ENCODE measurements at places on chromosomes 16 and 17.

GRCh38 chr16:82695806-82696205, 69.0 kb downstream of the CDH13 start:
- no peak for DNase-seq

DNA sequence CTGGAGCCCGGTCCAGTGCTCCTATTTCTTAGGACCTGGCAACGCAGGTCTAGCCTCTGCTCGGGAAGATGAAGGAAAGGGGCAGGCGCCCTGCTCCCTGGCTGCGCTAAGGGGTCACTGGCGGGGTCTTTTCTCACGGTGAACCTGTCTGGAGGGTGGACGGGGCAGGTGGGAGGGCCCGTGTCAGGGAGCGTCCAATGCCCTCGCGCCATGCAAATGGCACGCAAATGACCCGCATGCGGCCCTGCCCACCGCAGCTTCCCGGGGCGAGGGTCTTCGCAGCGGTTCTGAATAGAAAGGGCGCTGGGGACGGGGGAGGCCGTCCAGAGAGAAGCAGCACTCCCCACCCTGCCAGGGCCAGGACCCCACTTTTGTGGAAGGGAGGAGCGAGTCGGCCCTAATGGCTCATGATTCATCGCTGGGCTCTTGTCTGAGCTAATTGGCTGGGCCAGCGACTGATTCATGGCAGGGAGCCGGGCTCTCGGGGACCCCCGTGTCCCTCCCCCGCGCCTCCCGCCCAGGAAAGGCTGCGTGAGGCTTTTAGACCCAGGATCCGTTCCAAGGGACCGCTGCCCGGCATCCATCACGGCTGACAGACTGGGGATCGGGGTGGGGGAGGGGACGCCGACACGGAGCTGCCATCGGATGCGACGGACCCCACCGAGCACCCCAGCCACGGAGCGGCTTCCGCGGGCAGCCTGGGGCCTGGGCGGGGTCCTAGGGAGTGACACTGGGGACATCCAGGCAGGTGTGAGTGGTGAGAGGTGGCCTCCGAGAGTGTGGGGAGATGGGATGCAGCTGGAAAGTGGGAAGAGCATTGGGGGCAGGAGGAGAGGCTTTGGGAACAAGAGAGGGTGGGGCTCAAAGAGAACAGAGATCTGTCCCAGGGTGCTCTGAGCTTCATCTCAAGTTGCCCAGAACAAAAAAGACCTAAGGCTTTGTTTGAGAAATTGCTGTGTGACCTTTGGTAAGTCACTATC, 25.0 kb upstream of the NGFR start:
- no peak for DNase-seq

- DNase-seq = no peak
Measured at GRCh38 chr17:17343896-17344506, 40.8 kb downstream of the NT5M start.

- no peak for DNase-seq
Measured at GRCh38 chr17:44747566-44747965, 11.2 kb upstream of the ADAM11 start.

DNA sequence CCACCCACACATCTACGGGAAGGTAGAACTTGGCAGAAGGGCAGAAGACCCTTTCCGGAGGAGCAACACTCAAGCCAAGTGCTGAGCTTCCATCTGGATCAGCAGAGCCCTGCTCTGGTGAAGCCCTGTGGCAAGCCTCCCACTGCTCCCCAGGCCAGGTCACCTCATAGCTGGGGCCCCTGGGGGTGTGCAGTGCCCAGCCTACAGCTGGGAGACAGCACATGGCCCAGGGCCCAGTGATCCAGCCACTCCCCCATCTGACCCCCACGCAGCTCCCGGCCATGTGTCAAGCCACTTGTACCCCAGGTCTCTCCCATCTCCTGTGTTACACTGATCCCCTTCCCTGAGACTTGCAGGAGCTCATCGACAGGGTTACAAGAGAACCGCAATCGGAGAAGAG, 95.7 kb downstream of the RBFOX3 start:
- no peak for DNase-seq

GRCh38 chr17:41073676-41074075, 8.0 kb upstream of the KRTAP2-4 start:
- no peak for DNase-seq

GRCh38 chr16:31877876-31878642, 4.5 kb downstream of the ZNF267 start:
- DNase-seq = no peak

DNA sequence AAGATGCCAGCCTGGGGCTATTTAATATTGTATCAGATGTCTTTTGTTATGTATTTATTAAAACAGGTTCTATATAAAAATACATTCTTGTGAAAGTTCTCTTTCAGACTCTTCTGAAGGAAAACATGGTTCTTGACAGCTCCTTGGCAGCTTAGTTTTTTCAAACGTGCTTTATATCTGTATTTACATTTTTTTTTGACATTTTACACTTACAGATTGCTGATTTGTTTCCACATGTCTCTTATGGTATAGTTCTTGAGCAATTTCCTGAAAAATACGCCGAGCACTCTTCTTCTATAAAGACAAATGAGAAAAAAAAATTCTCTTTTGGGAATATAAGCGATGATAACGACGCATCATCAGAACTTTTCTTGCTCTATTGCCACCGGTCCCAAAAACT, 9.5 kb downstream of the IGSF6 start:
- no peak for DNase-seq

GRCh38 chr17:41629826-41630670, 5.7 kb upstream of the KRT17 start:
- DNase-seq = no peak

GRCh38 chr17:59530531-59530930, 34.9 kb upstream of the DHX40 start:
- DNase-seq = no peak

- no peak for DNase-seq
Measured at GRCh38 chr17:17570140-17570797, 21.2 kb downstream of the PEMT start.

GRCh38 chr17:59331929-59332748, 684 bp downstream of the YPEL2 start:
- DNase-seq = no peak

DNA sequence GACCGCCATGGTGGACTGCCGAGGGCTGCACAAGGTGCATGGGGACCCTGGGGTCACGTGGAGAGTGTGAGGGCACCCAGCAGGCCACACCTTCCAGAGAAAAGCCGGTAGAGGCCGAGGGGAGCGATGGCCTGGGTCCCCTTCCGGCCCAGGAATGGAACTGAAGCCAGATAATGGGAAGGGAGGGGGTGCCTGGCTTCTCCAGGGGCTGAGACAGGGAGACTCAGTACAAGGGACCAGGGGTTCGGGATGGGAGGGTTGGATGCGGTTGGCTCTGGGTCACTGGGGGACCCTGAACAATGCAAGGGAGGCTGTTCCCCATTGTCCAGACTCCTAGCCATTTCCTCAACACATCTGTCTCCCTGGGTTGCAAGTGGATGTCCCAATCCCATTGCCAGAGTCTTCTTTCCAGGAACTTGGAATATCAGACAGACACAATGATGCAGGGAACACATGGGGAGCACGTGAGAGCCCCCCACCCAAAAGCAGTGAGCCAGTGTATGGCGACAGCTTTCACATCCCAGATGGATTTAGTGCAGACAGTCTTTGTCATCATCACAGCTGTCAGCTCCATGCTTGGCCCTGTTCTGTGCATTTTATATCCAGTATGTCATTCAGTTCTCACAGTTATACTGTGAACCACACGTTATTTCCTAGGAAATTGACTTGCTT, 23.6 kb upstream of the DNAI2 start:
- DNase-seq = no peak

DNA sequence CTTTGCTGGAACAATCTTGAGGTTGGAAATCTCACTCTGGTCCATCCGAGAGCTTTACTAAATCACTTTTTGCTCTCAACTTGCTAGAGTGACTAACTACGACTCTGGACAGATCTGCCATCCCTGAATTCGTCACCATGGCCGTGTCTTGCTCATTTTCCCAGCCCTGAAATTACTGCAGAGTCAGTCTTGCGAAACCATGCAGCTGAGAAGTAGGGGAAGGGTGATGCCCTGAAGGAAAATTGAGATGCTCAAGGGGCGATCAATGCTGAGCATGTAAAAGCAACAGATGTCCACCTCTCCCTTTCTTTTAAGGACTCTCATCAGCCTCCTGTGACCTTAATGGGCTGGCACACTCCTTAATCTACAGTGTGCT, 18.8 kb downstream of the PCTP start:
- no peak for DNase-seq

DNA sequence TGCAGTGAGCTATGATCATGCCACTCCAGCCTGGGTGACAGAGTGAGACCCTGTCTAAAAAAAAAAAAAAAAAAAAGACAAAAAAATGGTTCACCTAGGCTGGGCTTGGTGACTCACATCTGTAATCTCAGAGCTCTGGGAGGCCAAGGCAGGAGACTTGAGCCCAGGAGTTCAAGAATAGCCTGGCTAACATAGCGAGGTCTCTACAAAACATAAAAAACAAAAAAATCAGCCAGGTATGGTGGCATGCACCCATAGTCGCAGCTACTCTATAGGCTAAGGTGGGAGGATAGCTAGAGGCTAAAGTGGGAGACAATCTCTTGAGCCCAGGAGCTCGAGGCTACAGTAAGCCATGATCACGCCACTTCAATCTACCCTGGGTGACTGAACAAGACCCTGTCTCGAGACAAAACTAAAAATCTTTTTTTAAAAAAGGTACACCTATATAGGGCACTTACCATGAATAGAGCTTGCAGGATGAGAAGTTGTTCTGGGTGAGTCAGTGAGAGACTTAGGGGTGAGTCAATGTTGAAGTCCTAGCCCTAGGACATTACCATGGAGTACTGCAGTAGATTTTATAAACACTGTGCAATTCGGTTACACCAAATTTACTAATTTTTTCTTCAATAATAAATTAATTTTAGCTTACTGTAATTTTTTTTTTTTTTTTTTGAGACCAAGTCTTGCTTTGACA, 19.0 kb downstream of the USP32 start:
- no peak for DNase-seq

DNA sequence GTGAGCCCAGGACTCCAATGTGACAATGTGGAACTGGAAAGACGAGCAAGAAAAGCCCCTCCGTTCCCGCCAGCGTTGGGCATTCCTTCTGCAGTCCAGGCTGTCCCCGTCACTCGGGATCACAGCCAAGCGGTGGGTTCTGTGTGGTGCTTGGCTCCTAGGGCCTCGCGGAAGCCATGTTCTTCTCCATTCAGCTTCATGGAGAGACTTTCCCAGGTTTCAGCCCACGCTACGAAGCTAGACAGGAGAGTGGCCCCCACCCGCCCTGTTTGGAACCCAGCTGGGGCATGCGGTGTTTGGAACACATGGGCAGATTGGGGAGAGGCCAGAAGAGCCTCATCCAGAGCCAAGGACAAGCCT, 5.8 kb downstream of the LMF1 start:
- no peak for DNase-seq

- no peak for DNase-seq
Measured at GRCh38 chr16:56931271-56931891, 561 bp upstream of the HERPUD1 start.

- DNase-seq = peak; percentile 81
Measured at GRCh38 chr17:8248751-8249607, at the start of gene PFAS. Gene PFAS (plus strand): TSS chr17:8249289. CDS start chr17:8253938, 4,649 bp downstream.

- no peak for DNase-seq
Measured at GRCh38 chr16:2979669-2980226, 498 bp downstream of the PKMYT1 start.

- no peak for DNase-seq
Measured at GRCh38 chr17:30398328-30399041, 19.8 kb downstream of the CPD start.

DNA sequence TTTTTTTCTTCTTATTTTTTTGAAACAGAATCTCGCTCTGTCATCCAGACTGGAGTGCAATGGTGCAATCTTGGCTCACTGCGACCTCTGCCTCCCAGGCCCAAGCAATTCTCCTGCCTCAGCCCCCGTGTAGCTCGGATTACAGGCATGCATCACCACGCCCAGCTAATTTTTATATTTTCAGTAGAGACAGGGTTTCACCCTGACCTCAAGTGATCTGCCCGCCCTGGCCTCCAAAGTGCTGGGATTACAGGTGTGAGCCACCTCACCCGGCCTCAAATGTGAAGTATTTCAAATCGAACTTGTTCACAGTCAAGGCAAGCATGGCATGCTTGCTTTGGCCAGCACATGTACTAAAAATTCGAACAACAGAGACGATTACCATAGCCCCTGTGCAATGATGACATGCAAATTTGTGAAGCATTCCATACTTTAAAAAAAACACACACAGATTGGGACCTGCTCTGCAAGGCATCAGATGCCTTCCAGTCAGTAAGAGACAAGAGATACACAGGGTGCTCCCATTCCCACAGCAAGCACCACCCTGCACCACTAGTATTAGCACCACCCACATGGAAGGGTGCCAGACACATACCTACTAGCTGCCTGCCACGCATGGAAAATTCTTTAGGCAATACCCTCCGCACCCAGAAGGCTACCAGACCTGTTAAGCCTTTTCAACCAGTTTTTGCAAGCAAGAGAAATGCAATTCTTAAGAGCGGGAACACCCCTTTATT, 47.2 kb downstream of the ANKRD11 start:
- DNase-seq = peak; percentile 34

DNA sequence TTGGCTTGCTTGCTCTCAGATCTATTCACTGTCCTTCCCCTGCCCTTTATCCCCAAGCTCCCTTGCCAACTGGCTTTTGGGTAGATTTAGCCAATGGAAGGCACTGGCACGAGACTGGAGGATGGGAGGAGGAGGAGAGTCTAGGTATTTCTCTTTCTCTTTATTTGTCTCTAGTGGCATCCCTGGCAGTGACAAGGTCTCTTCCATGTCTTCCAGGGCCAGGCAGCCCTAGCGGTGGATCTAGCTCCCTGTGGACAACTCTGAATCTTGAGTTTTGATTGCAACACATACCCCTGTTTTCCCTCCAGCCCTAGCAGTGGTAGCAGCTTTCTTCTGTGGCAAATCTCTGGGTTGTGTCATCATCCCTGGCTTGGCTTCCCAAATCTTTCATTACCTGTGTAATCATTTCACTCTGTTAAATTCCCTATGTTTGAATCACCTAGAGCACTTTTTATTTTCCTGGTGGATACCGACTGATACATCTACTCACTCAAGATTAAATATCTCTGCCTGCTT, 171.1 kb upstream of the IRX6 start:
- no peak for DNase-seq

DNA sequence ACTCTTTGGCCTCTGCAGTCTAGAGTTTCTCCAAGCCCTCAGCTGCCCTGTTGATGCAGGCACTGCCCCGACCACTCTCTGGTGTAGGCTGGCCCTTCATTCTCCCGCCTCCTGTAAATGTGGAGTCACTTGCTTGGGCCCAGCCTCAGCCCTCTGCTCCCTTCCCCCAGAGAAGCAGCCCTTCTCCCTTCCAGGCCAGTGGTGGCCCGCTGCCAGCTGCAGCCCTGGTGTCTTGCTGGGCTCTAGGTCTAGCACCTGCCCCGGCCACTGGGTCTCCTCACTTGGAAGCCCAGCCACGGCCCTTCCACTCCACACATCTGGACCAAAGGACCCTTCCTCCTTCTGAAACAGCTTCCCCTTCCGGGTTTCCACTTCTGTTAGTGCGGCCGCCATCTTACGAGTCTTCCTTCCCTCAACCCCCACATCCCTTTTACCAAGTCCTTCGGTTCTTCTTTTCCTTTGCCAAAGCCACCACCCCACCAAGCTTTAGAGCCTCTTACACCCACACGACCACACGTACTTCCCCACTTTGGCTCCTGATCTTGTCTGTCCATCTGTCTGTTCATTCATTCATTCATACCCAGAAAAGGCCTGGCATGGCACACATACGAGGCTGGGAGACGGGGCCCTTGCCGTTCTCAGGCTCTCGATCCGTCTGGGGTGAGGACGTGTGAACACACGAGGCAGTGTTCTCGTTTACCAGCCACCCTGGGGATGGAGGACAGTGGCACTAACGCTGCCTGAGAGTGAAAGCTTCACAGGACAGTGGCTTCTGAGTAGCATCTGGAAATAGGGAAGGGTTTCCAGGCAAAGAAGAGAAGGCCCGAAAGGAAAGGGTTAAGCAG, 68.0 kb downstream of the ABR start:
- no peak for DNase-seq
